ENCODE measurements at places on chromosomes 16 and 17.

GRCh38 chr16:17302620-17303019, 168.1 kb downstream of the XYLT1 start:
- no peak for DNase-seq

DNA sequence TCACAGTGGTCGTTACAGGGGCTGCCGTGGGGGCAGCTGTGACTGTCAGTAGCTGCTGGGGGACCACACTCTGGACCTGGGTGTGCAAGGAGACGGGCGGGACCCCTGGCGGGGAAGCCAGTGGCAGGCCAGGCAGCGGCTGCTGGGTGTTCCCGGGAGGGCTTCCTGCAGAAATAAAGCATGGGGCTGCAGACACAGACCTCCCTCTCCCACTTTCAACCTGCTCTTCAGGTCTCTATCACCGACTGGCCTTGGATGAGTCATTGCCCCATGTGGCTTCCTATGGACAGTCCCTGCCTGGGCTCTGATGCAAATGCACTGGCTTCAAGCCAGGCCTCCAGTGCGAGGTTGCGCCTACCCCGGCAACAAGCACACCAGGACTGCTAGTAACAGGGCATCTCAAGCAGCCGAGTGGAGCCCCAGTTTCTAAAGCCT, 17.2 kb downstream of the SREBF1 start:
- DNase-seq = no peak

DNA sequence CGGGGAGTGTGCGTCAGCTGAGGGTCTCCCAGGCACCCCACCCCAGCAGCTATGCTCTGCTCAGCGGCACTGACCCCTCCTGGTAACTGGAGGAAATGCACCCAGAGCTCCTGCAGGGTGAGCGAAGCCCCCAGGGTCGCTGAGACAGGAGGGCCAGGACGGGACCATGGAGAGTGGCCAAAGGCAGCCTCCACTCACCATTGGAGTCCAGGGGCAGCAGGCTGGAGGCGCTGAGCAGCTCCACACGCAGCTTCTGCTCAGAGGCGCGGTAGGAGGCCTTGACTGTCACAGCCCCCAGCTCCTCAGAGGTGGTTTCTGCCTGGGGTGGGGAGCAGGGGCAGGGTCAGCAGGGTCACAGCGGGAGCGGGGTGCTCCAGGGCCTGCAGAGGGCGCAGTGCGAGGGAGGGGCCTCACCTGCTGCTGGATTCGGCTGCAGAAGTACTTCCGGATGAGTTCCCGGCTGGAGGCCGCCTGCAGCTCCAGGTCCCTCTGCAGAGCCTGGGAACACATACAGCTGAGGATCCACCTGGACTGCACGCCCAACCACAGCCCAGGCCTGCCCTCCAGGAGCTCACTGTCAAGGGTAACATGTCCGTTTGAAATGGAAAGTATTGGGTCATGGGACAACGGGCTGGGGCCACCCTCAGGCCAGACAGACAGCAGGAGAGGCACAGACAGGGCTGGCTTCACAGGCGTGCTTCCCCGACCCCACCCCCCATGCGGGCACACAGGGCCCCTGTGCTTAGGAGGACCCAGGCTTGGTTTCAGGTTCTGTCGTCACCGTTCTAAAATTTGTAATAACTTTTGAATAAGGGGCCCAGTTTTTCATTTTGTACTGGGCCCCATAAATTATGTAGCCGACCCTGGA, 13.8 kb downstream of the UNC13D start:
- DNase-seq = no peak

- no peak for DNase-seq
Observed at GRCh38 chr16:73711406-73712080, 585.1 kb upstream of the PSMD7 start.

- DNase-seq = no peak
Observed at GRCh38 chr16:49696414-49697101, 159.4 kb downstream of the ZNF423 start.

- no peak for DNase-seq
Observed at GRCh38 chr17:42695500-42695899, 13.2 kb downstream of the CNTNAP1 start.

DNA sequence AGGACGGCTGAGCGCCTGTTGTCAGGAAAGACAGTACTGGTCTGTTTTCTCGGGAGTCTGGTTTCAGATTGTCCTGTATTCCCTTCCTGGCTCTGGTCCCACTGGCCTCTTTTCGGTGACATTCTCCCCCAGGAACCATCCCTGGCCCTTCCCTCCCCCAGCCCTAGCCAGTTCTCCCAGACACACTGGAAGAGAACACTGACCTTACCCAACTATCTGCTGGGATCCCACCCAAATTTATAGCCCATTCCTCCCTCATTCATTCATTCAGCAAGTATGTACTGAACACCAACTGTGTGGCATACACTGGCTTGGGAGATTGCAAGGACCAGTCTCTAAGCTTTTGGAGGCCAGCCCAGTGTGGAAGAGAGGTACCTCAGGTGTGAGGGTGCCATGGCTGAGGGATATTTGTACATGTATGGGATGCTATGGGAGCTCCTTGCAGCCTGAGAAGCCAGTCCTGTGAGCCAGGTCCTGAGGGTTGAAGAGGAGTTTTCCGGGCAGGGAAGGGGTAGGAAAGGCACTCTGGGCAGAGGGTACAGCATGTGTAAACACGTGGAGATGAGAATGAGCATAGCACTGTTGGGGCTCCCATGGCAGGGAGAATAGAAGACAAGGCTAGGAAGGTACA, 5.2 kb downstream of the RND2 start:
- DNase-seq = no peak

GRCh38 chr17:43967251-43967875, 13.6 kb upstream of the PYY start:
- no peak for DNase-seq

GRCh38 chr16:77834635-77835540, 46.5 kb downstream of the VAT1L start:
- DNase-seq = no peak

DNA sequence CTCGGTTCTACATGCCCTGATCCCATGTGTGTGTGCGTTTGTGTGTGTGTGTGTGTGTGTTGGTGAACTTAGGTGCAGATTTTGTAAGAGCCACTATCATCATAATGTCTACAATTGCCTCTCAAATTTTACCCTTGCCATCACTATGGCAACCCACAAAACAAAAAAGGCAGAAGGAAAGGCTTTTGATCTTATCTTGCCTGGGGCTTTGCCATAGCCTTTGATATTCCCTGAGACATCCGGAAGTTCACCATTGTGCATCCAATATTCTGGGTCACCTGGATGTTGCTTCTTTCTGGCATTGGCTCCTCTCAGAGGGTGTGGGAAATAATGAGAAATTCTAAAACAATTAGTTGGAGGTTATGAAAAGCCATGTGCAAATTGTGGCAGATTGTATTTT, 114.7 kb downstream of the HAPSTR1 start:
- no peak for DNase-seq

DNA sequence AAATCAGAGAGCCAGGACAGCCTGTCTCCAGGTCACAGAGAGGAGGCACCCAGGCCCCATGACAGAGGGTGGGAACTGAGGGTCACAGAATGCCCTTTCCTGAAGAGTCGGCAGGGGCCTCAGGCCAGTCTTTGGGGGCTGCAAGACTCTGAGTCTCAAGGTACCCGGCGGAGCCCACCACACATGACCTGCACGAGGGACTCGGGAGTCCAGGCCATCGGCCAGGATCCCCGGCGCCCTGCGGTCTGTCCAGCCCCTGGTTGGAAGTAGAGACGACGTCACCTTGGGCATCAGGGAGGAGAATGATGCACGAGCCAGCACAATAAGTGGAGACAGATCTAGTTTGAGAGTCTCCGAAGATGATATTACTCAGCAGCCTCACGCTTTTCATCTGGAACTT, 234.7 kb upstream of the SDK2 start:
- no peak for DNase-seq

GRCh38 chr17:17566896-17567513, 24.5 kb downstream of the PEMT start:
- DNase-seq = no peak

DNA sequence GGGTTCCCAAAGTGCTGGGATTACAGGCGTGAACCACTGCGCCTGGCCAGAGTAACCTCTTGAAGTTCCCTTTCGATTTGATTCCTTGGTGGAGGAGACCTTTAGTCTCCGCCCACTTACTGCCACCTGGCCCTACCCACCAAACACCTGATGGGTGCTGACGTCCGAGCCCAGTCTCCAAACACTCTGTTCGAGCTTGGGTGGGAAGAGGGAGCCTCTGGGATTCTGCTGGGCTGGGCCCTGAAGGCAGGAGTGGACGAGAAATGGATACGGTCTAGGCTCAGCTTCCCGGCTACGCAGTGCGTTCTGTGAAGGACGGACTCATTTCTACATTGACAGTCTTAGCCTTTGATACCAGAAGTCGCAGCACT, 870 bp upstream of the ITGA3 start:
- no peak for DNase-seq

DNA sequence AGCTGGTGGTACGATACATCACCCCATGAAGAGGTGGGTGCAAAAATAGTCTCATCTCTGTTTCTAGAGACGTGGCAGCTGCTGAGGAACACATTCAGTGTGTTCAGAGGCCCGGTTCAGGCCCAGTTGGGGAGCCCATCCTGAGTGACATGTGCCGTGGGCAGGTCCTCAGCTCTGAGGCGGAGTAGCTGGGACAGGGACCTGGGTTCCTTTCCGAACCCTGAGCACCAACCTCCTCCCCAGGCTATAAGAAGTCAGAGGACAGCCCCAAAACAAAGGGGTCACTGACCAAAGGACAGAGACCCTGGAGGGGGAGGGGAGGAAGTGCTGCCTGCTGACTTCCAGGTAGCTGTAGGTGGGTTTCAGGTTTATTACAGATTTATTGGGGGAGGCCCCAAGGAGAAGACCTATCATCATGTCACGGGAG, 5.1 kb downstream of the LDHD start:
- no peak for DNase-seq

DNA sequence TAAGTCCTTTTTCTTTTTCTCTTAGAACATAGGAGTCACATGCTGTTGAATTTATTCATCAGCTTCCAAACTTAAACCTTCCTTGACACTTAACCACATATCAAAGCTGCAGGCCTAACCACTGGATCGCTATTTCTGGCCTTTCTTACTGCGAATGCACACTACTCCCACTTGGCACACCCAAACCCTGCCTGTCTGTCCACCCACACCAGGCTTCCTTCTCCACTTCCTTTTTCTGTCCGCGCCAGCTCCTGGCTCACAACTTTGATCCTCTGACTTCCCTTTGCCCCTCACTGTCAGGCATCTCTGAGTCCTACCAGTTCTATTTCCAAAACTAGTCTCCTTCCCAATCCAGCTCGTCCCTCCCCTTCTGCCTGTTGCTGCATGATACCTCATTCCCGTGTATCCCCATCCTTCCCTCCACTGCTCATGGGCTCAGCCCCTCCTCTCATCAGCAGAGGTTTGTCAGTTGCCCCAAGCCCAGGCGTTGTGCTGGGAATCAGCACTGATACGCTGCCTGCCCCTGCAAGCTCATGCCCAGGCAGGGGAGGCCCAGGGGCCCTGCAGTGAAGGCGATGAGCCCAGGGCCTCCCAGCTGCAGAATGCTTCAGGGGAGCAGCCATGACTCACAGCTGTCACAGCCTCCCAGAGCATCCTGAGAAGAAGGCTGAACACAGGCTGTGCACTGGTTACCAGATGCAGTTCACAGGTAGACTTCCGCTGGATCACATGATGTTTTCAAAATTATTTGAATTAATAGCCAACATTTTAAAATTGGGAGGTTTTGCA, 179.8 kb downstream of the KATNIP start:
- DNase-seq = peak; percentile 21

GRCh38 chr17:65193716-65194293, 56.6 kb downstream of the RGS9 start:
- DNase-seq = no peak

- no peak for DNase-seq
Observed at GRCh38 chr16:53912155-53912554, 208.2 kb downstream of the FTO start.

DNA sequence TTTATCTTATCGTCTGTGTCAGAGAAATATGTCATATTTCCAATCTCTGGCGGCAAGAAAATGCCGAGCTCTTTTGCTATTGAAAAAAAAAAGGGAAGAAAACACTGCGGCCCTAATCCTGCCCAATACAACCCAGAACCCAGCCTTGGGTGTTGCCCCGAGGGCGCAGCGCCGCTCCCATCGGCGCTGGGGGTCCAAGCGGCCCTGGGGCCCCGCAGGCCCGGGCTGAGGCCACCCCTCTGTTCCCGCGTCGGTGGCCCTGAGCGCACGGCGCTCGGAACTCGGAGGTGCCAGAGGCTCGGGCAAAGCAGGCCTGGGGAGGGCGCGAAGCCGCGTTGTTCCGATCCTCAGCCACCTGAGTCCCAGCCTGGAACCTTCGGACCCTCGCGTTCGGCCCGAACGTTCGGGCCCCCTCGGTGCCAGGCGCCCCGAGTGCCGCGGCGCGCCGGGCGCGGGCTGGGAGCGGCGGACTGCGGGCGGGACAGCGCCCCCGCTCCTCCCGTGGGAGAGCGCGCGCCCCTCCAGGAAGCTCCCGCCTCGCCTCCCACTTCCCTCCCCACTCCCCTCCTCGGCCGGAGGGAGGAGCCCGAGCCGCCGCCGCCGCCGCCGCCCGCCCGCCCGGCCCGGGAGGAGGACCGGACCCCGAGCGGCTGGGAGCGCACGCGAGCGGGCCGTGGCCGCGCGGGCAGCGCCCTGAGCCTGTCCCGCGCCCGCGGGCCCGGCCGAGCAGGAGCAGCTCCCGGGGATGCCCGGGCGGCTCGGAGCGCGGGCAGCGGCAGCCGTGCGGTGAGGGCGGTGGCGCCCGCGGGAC, at the start of gene CPNE2:
CPNE2 (plus strand) TSS at position 609 of the 811 bp plus-strand sequence. CDS start 18,160 bp downstream, outside the sequence.
- DNase-seq = no peak

- no peak for DNase-seq
Observed at GRCh38 chr17:43734376-43734775, 24.2 kb downstream of the SOST start.

DNA sequence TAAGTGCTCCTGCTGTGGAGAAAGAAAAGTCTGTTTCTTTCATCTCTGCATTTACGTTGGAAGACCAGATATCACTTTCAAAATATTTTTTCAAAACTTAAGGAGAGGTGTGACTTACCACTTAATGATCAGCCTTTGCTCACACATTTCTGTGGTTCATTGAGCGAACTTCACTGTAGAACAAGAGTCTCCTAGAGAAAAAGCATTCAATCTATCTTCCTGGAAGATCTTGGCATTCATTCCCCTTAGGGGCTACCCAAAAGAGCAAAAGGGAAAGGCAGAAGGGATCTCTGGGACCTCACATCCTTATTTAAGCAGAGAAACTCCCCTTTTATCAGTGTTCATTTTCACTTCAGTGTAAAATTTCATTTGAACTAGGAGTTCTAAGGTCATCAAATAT, 61.2 kb downstream of the HS3ST3A1 start:
- DNase-seq = no peak

DNA sequence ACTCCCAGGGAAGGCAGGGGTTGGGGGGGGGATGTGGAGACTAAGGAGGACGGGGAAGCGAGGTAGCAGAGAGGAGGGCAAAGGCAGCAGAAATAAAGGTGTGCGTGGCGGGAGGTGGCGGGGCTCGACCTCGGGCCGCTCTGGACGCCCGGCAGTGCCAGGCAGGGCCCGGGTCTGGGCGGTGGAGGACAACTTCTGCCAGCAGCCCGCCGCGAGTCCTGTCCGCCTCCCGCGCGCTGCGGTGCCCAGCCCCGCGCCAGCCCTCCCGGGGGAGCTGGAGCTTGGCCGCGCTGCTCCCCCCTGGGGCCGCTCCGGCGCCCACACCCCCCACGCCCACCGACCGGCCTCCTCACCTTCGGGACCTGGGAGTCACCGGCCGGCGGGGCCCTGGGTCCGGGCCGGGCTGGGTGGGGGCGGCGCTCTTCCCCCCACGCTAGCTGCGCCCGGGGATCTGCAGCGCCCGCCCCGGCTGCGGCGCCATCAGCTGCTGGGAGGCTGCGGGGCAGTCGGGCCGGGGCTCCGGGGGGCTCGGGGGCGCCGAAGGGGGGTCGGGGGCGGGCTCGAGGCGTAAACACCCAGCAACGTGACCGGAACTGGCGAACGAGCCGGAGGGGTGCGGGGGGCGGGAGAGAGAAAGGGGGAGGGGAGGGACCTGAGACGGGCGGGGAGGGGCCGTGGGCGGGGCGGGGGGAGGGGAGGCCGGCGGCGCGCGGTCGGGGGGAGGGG, at the start of gene CCDC92B:
CCDC92B (minus strand) TSS at position 595 of the 726 bp plus-strand sequence. CDS start 14,507 bp downstream, outside the sequence.
- no peak for DNase-seq

Measured in KG1 (cell line).